HL-60 (cell line): ENCODE measurements at places on chromosomes 5 and 9.

DNA sequence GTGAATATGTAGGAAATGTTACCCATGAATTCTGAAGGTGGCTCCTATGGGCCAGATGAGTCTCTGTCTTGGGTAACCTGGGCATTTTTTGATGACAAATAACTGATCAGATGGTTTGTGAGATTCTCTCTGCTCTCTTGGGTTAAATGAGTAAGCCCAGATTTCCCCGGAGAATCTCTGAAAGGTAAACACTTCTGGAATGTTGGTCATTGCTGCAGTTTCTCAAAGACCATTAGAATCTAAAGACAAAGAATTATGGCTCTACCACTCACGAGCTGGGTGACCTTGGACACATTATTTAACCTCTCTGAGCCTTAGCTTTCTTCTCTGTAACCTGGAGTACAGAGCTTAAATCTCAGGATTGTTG is 191.2 kb downstream of the DAB2IP start:
- no peak for DNase-seq

GRCh38 chr9:90033028-90033650 is 428.3 kb downstream of the GADD45G start:
- DNase-seq = no peak

- no peak for DNase-seq
These were observed 629.7 kb upstream of the GRAMD2B start for GRCh38 chr5:125793470-125793869.

- DNase-seq = peak; percentile 31
These were observed 45.5 kb downstream of the TNFSF8 start for GRCh38 chr9:114884787-114885452.

GRCh38 chr5:53249529-53250200 is 140.1 kb upstream of the MOCS2 start:
- no peak for DNase-seq

- DNase-seq = no peak
These were observed 2.9 kb upstream of the EPB41L4B start for GRCh38 chr9:109323771-109324170.

DNA sequence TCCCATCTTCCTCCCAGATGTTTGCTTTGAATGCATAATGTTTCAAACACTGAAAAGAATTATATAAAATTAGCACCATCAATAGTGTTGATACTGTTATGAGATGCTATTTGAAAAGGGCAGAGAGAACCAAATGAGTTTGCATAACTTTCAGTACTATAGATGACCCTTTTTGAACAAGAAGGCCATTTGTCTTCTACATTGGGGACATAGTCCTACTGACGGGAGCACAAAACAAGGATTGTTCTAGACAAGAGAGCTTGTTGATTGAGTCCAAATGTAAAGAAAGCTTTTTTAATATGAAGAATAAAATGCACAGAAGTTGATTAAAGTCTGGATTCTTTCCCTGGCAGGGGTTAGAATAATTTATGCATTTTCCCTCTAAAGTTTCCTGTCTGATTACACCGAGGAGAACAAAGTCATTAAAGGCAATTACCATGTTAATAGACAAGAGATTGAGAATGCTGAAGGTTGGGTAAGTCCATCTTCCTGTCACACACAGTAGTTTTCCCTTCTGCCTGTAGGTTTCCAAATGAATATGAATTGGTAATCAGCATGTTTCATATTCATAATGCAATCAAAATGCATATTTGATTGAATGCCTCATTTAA is 32.8 kb upstream of the ADCY2 start:
- no peak for DNase-seq

DNA sequence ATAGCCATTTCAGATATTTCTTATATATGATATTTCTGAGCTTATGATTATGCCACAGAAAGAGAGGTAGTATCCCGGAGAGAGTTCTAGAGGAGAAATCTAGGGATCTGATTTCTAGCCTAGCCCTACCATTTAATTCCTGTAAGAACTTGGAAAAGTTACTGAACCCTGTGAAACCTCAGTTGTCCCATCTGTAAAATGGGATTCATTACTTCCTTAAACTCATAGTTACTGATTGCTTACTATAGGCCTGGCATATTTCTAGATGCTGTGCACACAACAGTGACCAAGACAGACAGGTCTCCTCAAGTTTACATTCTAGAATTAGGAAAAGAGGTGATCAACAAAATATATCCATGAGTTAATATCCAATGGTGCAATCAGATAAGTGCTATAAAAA is 30.8 kb upstream of the SMAD5 start:
- no peak for DNase-seq

DNA sequence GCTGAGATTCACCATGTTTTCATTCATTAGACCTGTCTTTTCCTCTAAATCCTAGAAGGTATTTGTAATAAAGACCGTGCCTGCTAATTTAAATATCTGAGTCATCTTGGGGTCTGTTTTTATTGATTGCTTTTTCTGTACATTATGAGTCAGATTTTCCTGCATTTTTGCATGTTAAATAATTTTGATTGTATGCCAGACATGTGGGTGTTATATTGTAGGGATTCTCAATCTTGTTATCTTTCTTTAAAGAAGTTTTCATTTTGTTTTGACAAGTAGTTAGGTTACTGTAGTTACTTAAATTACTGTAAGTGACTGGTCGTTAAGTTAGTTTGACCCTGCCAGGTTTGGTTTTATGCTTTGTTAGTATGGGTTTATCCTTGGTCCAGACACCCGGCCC is 35.1 kb downstream of the EXOSC2 start:
- no peak for DNase-seq
